CMK (cell line): ENCODE measurements at places on chromosomes 12 and 14.

DNA sequence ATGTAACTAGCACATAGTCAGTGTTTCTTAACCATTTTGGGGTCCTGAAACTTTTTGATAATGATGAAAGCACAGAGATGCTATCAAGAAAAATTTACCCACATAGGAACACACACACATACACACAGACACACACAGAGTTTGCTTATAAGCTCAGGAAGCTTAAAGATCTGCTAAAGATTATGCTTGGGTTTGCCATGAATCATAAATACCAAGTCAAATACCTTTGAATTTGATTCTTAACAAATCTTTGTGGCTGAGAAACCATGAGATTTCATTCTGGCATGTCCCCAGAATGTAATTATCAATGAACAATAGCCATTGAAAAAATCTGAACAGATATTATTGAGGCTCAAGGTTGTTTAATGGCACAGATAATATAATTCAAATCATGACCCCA, 89.2 kb downstream of the NTS start:
- DNase-seq, result no peak

DNA sequence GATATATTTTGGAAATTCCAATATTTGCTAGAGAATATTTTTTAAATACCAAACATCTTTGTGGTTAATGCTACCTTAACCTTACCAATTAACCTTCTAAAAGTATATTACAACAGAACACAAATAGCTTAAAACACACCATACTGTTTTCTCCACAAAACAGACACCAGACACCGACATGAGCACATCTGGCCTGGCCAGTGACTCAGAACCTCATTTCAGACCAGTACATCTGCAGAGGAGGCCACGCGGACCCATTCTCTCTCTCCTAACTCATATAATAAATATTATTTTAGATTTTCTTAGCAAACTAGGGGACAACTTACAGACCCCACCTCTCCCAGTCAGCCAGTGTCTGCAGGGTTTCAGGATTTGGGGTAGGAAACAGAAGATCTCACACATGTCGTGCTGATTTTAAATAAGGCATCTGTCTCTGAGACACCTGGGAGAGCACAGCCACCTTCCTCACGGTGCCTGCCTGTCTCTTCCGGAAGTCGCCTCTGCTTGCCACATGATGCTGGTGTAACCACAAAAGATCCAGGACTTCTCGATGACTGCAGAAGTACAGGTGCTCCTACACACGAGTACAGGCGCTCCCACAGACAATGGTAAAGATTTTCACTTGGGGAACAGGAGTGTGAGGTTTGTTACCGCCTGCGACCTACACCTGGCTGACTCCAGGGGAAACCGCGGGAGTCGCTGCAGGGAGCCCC, 9.7 kb upstream of the ANKLE2 start:
- DNase-seq, result no peak

DNA sequence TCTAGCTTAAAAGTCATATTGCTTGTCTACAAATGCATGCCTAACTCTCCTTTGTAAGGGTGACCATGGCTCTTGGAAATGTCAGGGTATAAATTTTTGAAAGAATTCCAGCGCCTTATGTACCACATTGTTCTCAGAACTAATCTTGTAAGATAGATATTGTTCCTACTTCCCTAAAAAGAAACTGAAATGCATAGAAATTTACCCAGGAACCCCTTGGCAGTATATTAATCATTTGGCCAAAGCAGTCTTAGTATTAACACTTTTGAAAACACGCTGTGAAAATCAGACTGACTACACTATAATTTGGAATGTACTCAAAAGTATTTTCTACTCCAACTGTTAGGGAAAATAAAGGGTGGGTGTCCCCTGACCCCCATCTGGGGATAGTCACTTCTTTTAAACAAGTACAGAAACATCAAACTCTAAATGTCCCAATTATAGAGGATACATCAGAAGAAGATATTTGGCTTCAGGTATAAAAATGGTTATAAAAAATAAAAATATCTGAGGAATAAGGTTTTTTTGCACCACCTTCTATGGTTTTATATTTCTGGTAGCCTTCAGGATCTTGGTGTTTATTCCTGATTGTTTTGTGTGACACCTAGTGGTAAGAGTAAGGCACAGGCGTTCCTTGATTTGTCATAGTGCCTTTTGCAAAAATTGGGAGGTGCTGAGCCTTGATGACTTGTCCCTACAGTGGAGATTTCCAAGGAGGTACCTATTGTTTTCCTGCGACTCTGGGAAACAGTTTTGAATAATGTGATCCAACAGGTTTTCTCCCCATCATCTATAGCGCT, 2.2 kb upstream of the NFKBIA start:
- peak; percentile 41 for DNase-seq

DNA sequence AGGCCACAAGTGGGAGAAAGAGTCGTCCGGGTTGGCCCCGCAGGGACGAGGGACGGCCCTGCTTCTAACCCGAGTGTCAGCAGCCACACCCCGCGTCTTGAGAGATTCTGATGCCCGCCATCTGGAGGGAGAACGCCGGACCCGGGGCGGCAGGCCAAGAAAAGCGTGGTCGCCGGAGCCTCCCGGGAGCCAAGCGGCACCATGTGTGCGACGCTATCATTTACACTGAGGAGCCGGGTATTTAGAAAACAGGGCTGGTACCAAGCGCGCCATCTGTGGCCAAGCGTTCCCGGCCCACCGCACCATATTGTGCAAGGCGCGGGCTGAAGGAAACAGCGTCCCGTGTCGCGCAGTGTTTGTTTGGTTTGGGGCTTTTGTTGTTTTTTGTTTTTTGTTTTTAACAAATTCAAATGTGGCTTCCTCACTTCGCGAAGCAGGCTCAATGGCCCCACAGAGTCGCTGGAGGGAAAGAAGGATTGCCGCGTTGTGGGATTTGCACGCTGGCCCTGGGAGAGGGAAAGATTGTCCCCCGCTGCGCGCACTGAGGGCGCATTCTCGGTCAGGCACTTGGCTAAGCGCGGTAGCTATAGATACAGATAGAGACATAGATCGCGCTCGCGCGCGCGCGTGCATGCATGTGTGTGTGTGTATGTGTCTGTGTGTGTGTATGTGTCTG, 153.8 kb downstream of the BCL11B start:
- no peak for DNase-seq

DNA sequence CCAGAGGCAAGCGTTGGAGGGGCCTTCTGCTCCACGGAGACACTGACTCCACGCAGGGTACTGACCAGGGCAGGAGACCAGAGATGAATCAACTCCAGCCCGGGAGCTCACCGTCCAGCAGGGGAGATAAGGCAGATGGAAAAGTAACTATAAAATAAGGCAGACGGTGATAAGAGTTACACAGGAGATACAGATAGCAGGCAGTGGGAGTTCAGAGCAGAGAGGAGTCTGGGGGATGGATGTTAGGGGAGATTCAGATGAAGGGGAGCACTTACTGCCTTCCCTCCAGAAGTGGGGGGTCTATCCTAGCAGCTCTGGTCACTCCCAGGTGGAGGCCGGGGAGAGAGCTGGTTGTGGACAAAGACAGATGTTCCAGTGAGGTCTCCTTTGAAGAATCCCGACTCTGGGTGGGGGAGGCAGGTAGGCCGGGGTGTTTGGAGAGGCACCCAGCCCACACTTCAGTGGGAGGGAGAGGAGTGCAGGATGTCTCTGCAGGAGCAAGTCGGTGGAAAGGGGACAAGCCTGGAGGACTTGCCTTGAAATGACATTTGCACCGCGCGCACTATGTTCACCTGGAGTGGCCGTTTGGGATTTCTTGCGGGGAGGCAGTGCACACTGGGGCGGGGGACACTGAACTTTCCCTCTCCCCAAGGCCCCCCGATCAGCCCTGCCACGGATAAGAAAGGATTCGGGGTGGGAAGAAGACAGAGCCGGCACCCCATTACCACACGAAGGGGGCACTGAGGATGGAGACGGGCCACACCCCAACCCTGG, 1.2 kb downstream of the PITPNM2 start:
- peak; percentile 63 for DNase-seq

GRCh38 chr14:90287791-90288190, 31.4 kb downstream of the PSMC1 start:
- DNase-seq, result no peak
